NCI-H187 (cell line): ENCODE measurements at places on chromosomes 4 and X.

GRCh38 chrX:150863191-150863590 lies 35.3 kb downstream of the CD99L2 start:
- no peak for DNase-seq

DNA sequence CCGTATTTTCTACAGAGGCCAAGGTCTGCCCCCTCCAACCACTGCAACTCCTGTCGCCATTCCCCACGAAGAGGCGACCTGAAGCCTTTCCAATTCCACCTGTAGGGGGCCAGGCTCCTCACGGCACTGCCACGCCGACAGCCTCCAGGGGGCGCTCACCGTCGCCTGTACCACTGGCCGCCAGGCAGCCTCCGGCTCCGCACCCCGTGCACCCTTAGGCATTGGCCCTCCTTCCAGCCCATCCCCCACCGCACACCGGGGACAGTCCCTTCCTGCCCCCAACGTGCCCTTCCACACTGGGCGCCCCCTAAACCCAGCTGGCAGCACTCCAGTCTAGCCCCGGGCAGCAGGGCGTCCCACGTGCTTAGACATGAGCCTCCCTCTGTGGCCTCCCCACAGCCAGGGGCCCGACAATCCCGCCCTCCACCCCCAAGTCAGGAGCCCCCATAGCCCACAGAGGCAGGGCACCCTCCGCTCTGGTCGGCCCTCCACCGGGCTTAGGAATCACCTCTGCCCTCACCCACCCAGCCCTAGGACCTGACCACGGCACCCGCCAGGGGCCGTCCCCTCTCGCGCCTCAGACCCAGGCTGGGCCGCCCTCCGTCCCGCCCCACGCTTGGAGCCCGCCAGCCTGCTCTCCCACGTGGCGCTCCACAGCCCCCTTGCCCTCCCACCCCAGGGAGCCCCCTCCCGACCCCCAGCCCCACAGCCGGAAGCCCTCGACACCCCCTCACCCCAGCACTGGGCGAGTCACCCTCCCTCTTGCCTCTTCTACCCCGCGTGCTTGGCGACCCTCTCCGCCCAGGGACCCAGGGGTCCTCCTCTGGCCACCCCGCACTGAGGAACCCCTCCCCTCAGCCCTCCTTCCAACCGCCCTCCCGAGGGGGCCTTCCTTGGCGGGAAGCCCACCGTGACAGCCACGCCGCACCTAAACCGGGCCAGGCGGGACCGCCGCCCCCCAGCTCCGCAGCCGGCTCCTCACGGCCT lies 711 bp downstream of the PNMA6E start:
- DNase-seq, result no peak

DNA sequence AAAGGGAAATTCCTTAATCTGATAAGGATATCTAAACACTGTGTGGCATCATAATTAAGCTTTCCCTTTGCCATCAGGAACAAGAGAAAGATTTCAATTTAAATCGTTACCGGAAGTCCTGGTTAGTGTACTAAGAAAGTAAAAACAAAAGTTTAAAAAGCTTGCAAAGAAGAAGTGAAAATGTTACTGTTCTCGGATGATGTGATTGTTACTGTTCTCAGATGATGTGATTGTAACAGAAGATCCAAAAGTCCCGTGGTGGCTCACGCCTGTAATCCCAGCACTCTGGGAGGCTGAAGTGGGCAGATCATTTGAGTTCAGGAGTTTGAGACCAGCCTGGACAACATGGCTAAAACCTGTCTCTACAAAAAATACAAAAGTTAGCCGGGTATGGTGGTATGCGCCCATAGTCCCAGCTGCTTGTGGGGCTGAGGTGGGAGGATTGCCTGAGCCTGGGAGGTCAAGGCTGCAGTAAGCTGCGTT lies 62.5 kb downstream of the RGS12 start:
- DNase-seq, result no peak

GRCh38 chrX:65731684-65732289 lies 64.3 kb downstream of the MSN start:
- no peak for DNase-seq

DNA sequence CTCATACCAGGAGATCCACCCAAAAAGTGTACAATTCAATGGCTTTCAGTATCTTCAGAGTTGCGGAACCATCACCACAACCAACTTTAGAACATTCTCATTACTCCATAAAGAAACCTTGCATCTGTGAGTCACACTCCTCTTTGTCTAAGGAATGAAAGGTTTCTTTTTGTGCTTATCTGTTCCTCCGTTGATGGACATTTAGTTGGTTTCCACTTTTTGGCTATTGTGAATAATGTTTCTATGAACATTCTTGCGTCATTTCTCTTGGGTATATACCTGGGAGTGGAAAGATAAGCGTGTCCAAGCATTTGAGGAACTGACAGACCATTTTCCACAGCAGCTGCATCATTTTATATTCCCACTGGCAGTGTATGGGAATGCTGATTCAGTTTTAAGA lies 10.6 kb downstream of the FAM184B start:
- no peak for DNase-seq

- DNase-seq, result no peak
Observed at GRCh38 chrX:18616688-18617406, 55.1 kb downstream of the RS1 start.
